ENCODE measurements at places on chromosomes 13 and 19.
A peak's percentile ranks its signal among the peaks of the same experiment; 100 is the strongest.

DNA sequence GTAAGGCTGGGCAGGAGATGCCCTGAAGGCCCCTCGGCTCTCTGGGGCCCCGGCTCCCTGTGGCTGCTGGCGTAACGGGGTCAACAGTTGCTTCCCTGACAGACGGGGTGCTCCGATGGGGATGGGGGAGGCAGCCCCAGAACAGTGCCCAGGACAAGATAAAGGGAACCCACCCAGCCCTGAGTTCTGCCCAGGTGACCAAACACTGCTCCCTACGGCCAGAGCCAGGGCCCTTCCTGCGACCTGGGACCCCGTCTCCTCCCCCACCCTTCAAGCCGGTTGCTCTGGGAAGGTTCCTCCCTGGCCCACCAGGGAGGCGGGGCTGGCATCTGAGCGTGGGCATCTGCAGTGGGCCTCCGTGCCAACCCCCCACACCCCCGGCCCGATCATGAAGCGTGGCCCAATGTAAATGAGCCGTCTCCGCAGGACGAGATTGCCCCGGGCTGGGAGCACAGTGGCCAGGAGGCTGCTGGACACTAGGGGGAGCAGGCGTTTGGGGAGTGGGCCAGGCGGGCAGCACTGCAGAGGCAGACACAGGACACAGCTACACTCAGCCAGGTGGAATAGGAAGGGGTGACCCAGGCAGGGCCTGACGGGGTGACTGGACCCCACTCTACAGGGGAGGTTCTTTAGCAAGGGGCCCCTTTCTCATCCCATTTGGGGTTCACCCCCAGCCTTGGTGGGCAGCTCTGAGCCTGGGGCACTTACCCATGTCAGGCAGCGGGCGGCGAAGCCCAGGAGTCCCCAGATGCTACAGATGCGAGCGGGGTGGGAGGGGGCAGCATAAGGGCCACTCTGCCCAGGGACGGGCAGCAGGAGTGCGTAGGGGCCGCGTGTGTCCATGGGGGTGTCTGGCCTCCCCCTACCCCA lies 1.2 kb upstream of the NKPD1 start:
- no peak for DNase-seq

DNA sequence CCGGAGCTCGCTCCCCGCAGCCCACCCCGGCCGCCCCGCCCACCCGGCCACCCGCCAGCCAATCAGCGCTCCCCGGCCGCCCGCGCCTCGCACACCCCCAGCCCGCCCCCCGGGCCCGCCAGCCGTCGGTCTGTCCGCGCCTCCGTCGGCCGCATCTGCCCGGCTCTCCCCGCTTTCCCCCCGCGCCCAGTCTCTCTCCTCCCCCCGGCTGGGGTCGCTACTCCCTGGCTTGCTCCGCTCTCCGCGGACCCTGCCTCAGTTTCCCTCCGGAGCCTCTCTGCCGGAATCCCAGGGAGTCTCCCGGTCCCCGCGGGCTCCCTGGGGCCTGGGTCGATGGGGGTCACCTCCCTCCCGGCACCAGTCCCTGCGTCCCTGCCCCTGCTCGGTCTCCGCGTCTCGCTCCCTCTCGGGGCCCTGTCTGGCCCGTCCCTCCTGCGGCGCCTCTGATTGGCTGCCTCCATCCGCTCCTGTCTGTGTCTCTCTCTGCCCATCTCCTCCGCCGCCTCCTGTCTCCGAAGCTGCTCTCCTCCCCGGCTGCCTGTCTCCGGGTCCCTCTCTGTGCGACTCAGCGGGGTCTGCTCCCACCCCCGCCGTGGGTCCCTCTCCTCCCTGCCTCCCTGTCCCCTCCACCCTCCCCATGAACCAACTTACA lies 484 bp downstream of the IL11 start:
- DNase-seq = peak; percentile 37

- no peak for DNase-seq
These were observed 153.1 kb downstream of the KDM4B start for GRCh38 chr19:5122121-5122400.

DNA sequence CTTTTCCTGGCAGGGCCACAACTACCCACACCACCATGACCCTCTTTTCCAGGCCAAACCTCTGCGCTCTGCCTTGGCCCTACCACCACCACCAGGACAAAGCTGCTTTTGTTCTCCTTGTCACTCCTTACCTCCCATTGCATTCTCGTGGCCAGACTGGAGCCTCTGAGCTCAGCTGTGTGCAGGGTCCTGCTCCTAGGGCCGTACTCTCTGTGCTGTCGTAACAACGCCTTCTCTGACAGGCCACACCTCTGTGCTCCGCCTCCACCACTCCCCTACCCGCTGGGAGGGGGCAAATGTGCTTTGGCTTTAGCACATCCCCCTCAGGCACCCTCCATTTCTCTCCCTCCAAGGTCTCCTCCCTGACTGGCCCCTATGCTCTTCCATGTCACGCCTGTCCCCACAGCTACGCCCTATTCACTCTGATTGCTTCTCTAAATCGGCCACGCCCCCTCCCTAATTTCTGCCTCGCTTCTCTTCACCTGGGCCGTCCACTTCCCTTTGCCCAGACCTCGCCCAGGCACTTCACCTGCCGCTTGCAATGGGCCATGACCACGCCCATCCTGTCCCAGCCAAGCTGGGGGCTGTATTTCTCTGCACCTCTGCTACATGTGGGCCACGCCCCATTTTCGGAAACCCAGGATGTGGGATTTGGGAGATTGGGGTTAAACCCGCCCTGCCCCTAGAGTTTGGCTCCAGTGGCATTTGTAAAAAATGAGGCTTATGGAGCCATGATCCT lies 472.3 kb downstream of the KLF12 start:
- no peak for DNase-seq

GRCh38 chr19:19403373-19403901 lies 2.0 kb upstream of the GATAD2A start:
- no peak for DNase-seq

- DNase-seq = no peak
These were observed 11.8 kb downstream of the PGLS start for GRCh38 chr19:17522988-17523872.

GRCh38 chr19:802498-803098 lies 5.3 kb downstream of the PTBP1 start:
- no peak for DNase-seq

- no peak for DNase-seq
These were observed 2.7 kb upstream of the KLK2 start for GRCh38 chr19:50870417-50871089.

DNA sequence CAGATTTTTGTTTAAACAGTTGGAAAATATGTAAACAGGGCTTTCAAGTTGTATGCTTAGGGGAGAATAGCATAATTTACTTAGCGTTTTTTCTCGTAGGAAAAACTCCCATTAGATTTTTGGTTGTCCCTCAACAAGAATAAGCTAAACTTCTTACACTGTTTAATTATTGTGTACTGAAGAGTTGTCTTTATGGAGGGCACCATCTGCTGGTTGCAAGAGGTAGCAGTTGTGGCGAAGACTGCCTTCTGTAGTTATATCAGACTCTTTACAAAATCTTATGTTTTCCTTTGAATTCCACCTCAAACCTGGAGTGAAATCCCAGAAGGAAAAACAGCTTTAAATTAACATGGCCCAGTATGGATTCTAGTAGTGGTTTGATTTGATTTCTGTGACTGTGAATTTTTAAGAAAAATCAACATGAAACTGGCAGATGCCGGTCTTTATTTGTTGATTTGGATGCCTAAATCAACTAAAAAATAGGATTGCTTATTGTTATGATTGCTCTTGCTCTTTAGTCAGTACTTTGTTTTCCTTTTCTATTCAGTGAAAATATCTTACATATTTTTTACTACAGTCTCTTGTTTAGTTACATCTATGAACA lies 53.4 kb downstream of the PDS5B start:
- DNase-seq = no peak

- DNase-seq = no peak
These were observed 1130.2 kb upstream of the MIR17HG start for GRCh38 chr13:90217275-90217674.

- DNase-seq = no peak
These were observed 32.3 kb upstream of the GJB6 start for GRCh38 chr13:20264271-20265018.

DNA sequence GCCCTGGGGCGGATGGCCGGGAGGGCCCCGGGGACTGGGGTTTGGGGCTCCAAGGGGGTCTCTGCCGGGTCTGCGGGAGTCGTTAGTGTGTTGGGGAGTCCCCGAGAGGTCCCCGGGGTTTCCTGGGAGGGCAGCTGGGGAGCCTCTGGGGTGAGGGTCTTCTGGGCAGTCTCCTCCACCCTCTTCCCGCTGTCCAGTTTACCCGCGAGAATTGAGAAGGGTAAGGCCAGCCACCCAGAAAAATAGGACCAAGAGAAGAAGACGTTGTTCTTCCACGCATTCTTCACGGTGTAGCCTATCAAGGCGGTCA lies 1.0 kb upstream of the ETFB start:
- no peak for DNase-seq

Measured in HS-5 (cell line).